ENCODE measurements at places on chromosomes 1 and 21. TPM values are rescaled to one million over a fixed set of nuclear protein-coding genes. Genes with fewer than 3 reads are reported as not detected.
A peak's percentile ranks its signal among the peaks of the same experiment; 100 is the strongest.

Gene CDC42
- total RNA-seq: 298 TPM

Gene NFASC
- 10.5 TPM for total RNA-seq

Gene CFAP74
- total RNA-seq: not detected

Gene FCAMR
- total RNA-seq: not detected

Gene SLC30A1
- total RNA-seq: 25.7 TPM

Gene RAB42
- total RNA-seq: 0.37 TPM

Gene RTCA
- 48.6 TPM for total RNA-seq

Gene HES3
- not detected for total RNA-seq

DNA sequence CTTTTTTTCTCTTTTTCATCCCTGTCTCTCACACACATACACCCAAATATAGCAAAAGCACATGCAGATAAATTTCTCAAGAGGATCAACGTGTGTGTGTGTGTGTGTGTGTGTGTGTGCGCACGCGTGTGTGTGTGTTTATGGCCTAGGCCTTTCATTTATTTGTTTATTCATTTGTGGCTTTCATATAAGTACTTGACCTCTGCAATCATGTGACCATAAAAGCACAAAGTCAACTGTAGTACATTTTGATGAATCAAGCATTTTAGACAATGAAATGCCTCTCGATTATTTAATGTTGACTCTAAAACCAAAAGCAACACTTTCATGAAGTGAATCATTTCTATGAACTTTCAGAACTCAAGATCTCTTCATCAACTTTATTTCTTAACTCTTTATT lies 194.1 kb upstream of the ADGRL2 start:
- no peak overlapping the region for H3K27ac ChIP-seq
- no peak for DNase-seq
- H3K36me3 ChIP-seq: no peaks in the 10 kb centered on the region
- H3K27me3 ChIP-seq: peaks cover 3% of the 10 kb centered on the region
- H3K4me3 ChIP-seq: no peak overlapping the region

GRCh38 chr1:1833916-1834325 lies 55.7 kb upstream of the NADK start:
- DNase-seq: no peak
- no peak overlapping the region for H3K4me3 ChIP-seq
- no peaks in the 10 kb centered on the region for H3K27me3 ChIP-seq
- peaks cover 32% of the 10 kb centered on the region for H3K36me3 ChIP-seq
- peak overlapping the region; percentile 34 for H3K27ac ChIP-seq

DNA sequence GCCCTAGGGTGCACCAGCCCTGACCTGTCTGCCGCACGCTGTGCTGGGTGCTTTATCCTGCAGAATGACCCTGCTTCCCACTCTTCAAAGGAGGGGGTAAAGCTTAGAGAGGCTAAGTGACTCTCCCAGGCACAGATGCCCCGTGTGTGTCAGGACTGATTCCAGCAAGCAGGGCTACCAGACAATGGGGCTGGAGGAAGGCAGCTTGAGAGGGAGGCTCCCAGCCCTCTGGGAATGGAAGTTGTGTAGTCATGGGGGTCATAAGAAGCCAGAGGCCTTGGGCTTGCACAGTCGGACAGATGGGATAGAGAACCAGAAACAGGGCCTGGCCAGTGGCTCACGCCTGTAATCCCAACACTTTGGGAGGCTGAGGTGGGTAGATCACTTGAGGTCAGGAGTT lies 94.1 kb upstream of the KLHDC7A start:
- no peaks in the 10 kb centered on the region for H3K27me3 ChIP-seq
- no peak for DNase-seq
- H3K36me3 ChIP-seq: peaks cover 4% of the 10 kb centered on the region
- H3K4me1 ChIP-seq: no peaks in the 10 kb centered on the region
- H3K27ac ChIP-seq: no peak overlapping the region

DNA sequence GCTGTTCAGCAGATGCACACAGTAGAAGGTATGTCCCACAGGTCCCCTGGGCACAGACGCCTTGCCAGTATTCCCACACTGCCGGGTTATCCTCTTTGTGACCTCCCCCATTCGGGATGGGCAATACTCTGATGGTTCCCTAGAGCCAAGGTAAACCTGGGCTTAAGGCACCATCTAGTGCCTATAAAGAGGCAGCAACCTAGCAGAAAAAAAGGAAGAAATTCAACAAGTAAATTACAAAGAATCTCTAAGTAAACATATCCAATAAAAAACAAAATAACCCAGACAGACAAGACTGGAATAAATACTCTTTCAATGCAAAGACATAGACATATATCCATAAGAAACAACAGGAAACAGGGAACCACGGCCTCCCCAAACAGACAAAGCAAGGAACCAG lies 39.4 kb downstream of the HSF2BP start:
- H3K4me1 ChIP-seq: no peaks in the 10 kb centered on the region
- peaks cover 12% of the 10 kb centered on the region for H3K27me3 ChIP-seq
- H3K4me3 ChIP-seq: no peak overlapping the region
- H3K36me3 ChIP-seq: peaks cover 12% of the 10 kb centered on the region
- no peak overlapping the region for H3K27ac ChIP-seq

DNA sequence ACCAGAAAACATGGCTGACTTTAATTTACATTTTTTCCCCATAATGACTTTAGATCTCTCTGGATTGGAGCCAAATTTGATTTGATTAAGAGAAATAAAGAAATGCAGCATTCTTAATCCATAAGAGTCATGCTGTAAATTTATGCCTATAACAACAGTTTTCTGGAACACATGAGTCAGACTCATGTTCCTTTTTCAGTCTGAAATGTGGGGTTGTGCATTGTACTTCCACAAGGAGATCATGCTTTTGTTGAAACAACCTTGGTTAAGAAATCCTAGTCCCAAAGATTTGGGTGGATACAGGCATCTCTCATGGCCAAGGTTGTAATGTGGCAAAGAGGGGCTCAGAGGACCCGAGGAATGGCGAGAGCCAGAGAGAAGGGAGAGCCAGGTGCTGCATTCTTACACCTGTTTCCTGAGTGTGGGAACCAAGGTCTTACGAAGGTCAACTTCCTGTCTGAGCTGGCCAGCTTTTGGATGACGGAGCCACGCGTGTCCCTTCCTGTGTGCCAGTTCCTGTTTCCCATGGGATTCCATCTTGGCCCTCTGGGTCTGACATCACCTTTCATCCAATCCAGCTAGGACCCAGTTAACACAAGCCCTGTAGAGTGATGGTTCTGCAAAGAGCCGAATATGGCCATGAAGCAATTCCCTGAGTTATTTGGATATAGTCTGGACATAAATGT lies 23.1 kb downstream of the CLDN14 start:
- no peak overlapping the region for H3K4me3 ChIP-seq
- H3K4me1 ChIP-seq: peaks cover 5% of the 10 kb centered on the region
- no peaks in the 10 kb centered on the region for H3K36me3 ChIP-seq
- no peaks in the 10 kb centered on the region for H3K27me3 ChIP-seq

DNA sequence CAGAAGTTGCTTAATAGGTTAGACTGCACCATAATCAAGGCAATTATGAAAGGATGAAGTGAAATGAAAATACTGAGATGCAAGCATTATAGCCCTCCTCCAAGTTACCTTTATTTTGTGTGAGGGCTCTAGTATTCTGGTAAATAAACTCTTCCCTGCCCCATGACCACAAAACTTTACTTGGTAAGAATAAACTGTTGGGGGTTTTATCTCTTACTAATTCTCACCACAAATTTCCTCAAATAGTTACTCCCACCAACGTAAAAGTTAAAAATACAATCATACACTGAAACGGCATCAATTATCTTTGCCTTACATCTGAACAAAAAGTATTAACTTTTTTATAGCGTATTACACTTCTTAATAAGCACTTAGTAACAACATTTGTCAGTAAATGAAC lies 29.5 kb downstream of the C21orf91 start:
- DNase-seq: no peak
- H3K36me3 ChIP-seq: peaks cover 29% of the 10 kb centered on the region
- H3K27ac ChIP-seq: no peak overlapping the region
- H3K4me3 ChIP-seq: no peak overlapping the region

DNA sequence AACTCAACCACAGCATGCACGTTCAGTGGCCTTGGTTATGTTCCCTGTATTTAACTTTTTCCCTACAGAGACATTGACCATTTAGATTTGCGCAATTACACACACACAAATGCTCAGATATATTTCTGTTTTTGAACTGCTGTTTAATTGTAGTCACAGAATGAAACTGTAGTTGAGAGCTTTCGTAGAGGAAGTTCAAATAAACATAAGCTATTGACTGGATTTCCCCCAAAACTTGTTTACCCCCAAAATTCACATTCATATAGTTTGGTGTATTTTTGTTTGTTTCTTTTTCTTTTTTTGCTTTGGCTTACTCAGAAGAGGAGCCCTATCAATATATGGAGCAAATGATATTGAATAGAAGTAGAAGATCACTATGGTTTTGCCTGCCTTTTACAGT lies 921.0 kb downstream of the ADGRL2 start:
- H3K36me3 ChIP-seq: no peaks in the 10 kb centered on the region
- no peak overlapping the region for H3K4me3 ChIP-seq
- H3K27me3 ChIP-seq: no peaks in the 10 kb centered on the region
- H3K27ac ChIP-seq: no peak overlapping the region
- DNase-seq: no peak
- no peaks in the 10 kb centered on the region for H3K4me1 ChIP-seq

GRCh38 chr21:34994766-34995631 lies 54.1 kb downstream of the RUNX1 start:
- H3K4me1 ChIP-seq: peaks cover 46% of the 10 kb centered on the region
- DNase-seq: no peak
- no peaks in the 10 kb centered on the region for H3K27me3 ChIP-seq
- peaks cover 18% of the 10 kb centered on the region for H3K36me3 ChIP-seq

DNA sequence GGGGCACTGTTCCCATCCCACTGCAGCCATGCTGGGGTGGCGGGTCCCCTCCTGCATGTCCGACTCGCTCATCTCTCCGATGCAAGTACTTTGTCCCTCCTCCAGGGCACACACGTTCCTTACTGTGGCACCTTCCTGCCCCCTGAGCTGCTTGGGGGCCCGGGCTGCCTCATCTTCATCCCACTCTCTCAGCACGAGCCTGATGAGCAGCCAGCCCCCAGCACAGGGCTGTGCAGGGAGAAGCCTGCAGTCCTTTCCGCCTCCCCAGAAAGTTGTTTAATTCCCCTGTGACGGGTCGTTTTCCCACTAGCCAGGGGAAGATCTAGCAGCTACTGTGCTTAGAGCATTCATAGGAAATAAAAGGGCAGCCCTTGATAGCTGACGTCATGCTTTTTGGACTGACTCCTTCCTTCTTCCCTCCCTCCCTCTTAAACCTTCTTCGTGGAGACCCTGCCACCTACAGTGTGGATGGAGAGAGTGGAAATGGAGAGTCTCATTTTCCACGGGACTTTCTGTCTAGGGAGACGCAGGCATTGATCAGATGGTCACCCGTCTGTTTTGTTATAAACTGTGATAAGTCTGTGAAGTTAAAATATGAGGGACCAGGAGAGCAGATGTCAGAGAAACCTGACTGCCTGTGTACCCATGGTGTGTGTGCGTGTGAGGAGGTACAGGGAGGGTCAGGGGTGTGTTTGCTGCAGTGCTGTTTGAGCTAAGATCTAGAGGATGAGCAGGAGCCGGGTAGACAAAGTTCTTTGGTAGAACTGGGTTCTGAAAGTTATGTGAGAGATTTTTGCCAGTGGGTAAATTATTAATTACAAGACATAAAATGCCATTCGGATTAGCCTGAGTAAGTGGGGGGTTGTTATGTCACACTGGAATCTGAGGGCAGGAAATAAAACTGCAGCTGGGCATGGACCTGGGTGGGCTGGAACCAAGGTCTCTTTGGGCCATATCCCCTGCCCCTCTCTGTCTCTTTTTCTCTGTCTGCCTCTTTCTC lies 34.3 kb downstream of the GPR137B start:
- peaks cover 15% of the 10 kb centered on the region for H3K4me1 ChIP-seq
- no peak for DNase-seq
- peaks cover 3% of the 10 kb centered on the region for H3K27me3 ChIP-seq
- H3K4me3 ChIP-seq: no peak overlapping the region

GRCh38 chr21:45451771-45452182 lies 46.8 kb downstream of the COL18A1 start:
- no peak overlapping the region for H3K4me3 ChIP-seq
- DNase-seq: no peak

DNA sequence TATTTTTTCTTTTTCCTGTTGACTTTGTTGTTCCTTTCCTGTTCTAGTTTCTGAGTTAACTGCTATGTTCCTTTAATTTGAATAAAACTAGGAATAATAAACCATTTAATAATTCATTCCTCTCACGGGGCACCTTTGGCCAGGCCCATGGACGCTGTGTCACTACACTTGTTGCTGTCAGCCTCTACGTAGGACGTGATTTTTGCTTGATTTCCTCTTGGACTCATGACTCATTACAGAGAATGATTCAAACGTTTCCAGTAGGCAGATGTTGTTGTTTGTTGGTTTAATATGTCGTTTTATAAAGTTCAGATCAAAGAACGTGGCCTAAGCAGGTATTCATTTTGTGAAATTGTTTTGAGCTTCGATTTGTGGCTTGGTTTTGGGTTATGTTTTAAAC lies 9.1 kb upstream of the SLC19A1 start:
- no peak overlapping the region for H3K4me3 ChIP-seq
- no peaks in the 10 kb centered on the region for H3K36me3 ChIP-seq
- peak overlapping the region; percentile 47 for H3K27ac ChIP-seq
- peaks cover 18% of the 10 kb centered on the region for H3K4me1 ChIP-seq

GRCh38 chr1:181804989-181805388 lies 256.5 kb downstream of the ZNF648 start:
- no peak overlapping the region for H3K4me3 ChIP-seq
- no peaks in the 10 kb centered on the region for H3K4me1 ChIP-seq
- H3K27ac ChIP-seq: no peak overlapping the region

DNA sequence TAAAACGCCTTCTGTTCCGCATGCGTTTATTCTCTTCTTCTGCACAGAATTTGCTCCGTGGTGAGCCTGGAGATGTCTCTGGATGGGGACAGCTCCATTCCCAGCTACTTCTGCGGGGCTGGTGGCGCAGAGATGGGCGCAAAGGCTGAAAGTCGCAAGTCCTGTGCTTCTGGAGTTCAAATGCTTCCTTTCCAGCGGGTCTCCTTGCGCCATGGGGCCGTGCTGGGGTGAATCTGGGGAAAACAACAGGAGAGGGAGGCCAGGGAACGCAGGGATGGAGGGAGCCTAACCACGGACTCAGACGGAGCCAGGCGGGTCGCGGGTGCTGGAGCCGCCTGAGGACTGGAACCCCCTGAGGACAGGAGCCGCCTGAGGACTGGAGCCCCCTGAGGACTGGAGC lies 2.9 kb upstream of the OR2T12 start:
- H3K36me3 ChIP-seq: no peaks in the 10 kb centered on the region
- H3K27me3 ChIP-seq: peaks cover 2% of the 10 kb centered on the region
- DNase-seq: no peak
- no peak overlapping the region for H3K27ac ChIP-seq

DNA sequence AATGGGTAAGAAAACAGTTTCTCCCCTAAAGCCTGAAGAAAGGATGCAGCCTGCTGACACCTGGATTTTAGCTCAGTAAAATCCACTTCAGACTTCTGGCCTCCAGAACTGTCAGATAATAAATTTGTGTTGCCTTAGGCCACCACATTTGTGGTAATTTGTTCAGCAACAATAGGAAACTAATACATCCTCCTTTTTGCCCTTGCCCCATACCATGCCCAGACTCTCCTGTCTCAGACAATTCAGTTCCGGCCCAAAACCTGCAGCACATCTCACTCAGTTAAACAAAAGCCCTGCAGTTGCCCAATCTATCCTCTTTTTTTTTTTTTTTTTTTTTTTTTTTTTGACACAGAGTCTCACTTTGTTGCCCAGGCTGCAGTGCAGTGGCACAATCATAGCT lies 25.8 kb downstream of the SMIM12 start:
- H3K4me1 ChIP-seq: peaks cover 10% of the 10 kb centered on the region
- no peak overlapping the region for H3K27ac ChIP-seq
- H3K27me3 ChIP-seq: no peaks in the 10 kb centered on the region
- no peaks in the 10 kb centered on the region for H3K36me3 ChIP-seq
- DNase-seq: no peak

Data from HFFc6 (cell line).